ENCODE measurements at places on chromosomes 1 and 21. TPM values are rescaled to one million over a fixed set of nuclear protein-coding genes. Genes with fewer than 3 reads are reported as not detected.

GRCh38 chr21:38721958-38722357, 83.8 kb upstream of the ETS2 start:
- H3K27me3 ChIP-seq = peaks cover 9% of the 10 kb centered on the region
- no peak overlapping the region for H3K27ac ChIP-seq
- H3K4me1 ChIP-seq = no peaks in the 10 kb centered on the region

DNA sequence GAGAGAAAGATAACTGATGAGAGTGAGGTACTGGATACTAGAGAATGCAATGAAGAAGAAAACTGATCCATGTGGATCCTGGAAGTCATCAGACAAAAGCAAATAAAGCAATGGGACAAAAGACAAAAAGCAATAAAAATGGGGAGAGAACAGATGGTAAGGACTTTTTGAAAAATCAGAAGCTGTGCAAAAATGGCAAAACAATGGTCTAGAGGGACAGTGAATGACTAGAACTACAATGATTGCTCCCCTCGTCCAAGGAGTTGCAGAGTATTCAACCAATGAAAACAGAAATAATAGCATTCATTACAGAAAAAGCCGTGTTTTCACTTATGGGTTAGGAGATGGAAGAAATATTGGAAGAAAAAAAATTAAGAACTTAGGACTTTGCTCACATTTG, 18.5 kb downstream of the LUZP1 start:
- H3K27me3 ChIP-seq = no peaks in the 10 kb centered on the region
- H3K36me3 ChIP-seq = peaks cover 8% of the 10 kb centered on the region
- H3K4me3 ChIP-seq = no peak overlapping the region
- no peak overlapping the region for H3K27ac ChIP-seq
- DNase-seq = no peak

- no peak overlapping the region for H3K4me3 ChIP-seq
- H3K36me3 ChIP-seq = no peaks in the 10 kb centered on the region
- no peak overlapping the region for H3K27ac ChIP-seq
- no peaks in the 10 kb centered on the region for H3K4me1 ChIP-seq
- peaks cover 24% of the 10 kb centered on the region for H3K27me3 ChIP-seq
- no peak for DNase-seq
These were observed 23.8 kb downstream of the PLA2G2A start for GRCh38 chr1:19955534-19956170.

GRCh38 chr1:200733907-200734306, 4.8 kb upstream of the CAMSAP2 start:
- DNase-seq = peak; percentile 52
- peaks cover 16% of the 10 kb centered on the region for H3K27me3 ChIP-seq
- no peak overlapping the region for H3K4me3 ChIP-seq
- peaks cover 2% of the 10 kb centered on the region for H3K36me3 ChIP-seq
- peaks cover 15% of the 10 kb centered on the region for H3K4me1 ChIP-seq

DNA sequence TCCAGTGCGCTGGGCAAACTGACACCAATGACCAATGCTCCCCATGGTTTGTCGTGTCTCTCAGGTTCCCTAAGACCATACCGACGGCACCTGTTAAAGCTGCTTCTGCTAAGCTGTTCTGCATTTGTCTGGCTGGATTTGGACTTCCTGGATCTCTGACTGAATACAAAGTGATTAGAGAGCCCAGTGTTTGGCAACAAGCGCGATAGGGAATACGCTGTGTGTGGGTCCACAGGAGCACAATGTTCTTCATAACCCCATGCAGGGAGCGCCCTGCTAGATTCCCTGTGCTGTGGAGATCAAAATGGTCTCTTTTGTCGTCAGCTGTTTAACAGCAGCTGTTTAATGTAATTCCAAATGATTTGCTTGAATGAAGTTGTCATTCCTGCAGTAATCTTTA, 26.0 kb upstream of the ESRRG start:
- no peak overlapping the region for H3K27ac ChIP-seq
- no peak overlapping the region for H3K4me3 ChIP-seq

- H3K36me3 ChIP-seq = no peaks in the 10 kb centered on the region
- H3K27me3 ChIP-seq = no peaks in the 10 kb centered on the region
- peaks cover 17% of the 10 kb centered on the region for H3K4me1 ChIP-seq
These were observed 16.0 kb downstream of the OR2T11 start for GRCh38 chr1:248618878-248619277.

DNA sequence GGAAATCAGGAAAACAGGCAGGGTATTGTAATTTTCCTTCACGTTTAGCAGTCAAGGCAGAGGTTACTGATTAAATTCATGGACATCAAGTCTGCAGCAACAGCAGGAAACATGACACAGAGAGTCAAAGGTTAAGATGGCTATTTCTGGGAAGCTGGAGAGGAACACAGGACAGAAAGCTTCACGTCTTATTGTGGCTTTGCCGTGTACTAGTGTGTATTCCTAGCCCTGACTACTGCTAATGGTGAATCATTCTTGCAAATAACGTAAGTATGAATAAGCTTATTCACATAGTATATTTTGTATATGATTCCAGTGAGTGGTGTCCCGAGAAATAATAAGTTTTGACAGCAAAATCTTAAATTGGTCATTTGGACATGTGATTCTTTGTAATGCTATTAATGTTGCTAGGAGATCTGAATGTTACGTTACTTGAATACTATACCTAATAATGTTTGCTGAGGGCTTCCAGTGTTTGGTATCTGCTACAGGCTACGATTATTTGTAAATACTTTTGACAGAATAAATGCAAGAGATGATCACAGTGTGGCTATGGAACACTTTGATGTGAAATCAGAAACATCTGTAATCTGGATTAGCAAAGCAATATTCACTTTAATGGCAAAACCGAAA, 77.4 kb downstream of the DISP1 start:
- H3K36me3 ChIP-seq = no peaks in the 10 kb centered on the region
- no peak overlapping the region for H3K4me3 ChIP-seq
- no peak overlapping the region for H3K27ac ChIP-seq
- H3K4me1 ChIP-seq = peaks cover 9% of the 10 kb centered on the region
- DNase-seq = no peak

DNA sequence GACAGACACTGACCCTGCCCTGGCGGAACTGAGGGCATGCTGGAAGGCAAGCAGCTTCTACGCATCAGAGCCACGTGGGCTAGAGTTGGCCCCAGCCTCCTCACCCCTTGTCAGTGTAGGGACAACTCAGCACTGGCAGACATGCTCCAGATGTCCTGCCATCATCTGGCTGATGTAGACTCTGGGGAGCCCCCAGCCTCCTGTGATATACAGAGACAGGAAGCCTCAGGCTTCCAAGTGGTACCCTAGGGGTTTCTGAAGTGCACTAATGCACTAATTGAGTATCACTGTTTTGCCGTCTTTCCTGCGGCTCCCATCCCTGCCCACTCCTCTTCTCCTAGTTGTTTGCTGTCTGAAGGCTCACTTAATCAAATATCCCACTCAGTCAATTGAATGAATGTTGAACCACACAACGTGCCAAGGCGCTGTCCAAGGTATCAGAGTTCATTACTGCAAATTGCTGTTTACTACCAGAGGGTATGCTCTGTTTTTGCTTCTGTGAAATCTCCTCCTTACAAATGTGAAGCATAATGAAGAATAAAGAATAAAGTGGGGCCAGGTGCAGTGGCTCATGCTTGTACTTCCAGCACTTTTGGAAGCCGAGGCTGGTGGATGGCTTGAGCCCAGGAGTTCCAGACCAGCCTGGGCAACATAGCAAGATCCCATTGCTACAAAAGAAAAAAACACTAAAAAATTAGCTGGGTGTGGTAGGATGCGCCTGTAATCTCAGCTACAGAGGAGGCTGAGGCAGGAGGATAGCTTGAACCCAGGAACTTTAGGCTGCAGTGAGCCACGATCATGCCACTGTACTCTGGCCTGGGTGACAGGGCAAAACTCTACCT, 76.4 kb upstream of the ZBTB18 start:
- no peak overlapping the region for H3K4me3 ChIP-seq
- H3K27ac ChIP-seq = no peak overlapping the region
- H3K36me3 ChIP-seq = no peaks in the 10 kb centered on the region
- DNase-seq = no peak

DNA sequence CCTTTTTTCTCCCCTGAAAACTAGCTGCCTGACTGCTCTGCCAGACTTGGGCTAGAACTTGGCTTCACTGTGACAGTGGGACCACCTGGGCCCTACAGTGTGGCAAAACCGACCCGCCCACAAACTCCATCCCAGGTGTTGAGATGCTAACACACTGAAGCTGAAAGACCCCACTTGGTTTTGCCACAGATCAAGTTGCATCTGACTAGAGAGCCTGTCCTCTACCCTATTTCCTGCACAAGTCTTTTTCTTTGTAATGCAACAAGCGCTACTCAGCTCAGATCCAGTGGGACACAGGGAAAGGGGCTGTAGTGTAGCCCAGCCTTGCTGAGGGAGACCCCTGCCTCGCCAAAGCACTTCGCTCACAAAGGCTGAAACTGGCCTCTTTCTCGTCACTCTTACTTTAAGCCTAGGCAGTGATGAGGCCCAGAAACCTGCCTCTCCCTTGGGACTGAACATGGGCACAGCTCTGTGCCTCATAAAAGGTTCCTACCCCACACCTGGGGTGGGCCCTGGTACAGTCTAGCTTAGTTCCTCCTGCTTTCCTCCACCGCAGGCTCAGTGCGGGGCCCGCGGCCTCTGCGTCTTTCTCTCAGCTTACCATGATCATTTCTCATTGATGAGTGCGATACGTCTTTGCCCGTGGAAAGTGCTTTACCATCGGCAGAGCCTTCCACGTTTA, 9.7 kb downstream of the ALPL start:
- no peaks in the 10 kb centered on the region for H3K36me3 ChIP-seq
- peaks cover 5% of the 10 kb centered on the region for H3K27me3 ChIP-seq
- DNase-seq = no peak
- no peak overlapping the region for H3K4me3 ChIP-seq
- no peak overlapping the region for H3K27ac ChIP-seq

GRCh38 chr1:185315445-185316071, 1.5 kb downstream of the IVNS1ABP start:
- H3K27ac ChIP-seq = peak overlapping the region; percentile 95
- DNase-seq = peak; percentile 73
- peaks cover 51% of the 10 kb centered on the region for H3K4me1 ChIP-seq
- peak overlapping the region; percentile 95 for H3K4me3 ChIP-seq
- peaks cover 41% of the 10 kb centered on the region for H3K36me3 ChIP-seq

DNA sequence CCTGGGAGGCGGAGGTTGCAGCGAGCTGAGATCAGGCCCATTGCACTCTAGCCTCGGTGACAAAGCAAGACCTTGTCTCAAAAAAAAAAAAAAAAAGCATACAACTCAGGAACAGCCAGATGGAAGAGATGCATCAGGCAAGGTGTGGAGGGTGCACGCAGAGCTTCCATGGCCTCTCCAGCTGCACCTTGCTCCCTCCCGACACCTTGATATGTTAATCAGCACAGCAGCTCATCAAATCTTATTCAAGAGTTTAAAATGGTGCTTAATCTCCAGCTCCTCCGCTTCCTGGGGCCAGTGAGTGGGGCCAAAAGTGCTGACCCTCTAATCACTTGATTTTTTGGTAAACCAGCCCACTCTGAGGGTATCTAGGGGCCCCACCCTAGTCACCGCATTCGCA, 29.3 kb upstream of the FAM89A start:
- peaks cover 13% of the 10 kb centered on the region for H3K27me3 ChIP-seq
- no peaks in the 10 kb centered on the region for H3K36me3 ChIP-seq
- H3K27ac ChIP-seq = no peak overlapping the region
- H3K4me1 ChIP-seq = no peaks in the 10 kb centered on the region

- no peak overlapping the region for H3K27ac ChIP-seq
- no peaks in the 10 kb centered on the region for H3K4me1 ChIP-seq
- DNase-seq = no peak
These were observed 267.2 kb downstream of the ZNF648 start for GRCh38 chr1:181794332-181794731.

DNA sequence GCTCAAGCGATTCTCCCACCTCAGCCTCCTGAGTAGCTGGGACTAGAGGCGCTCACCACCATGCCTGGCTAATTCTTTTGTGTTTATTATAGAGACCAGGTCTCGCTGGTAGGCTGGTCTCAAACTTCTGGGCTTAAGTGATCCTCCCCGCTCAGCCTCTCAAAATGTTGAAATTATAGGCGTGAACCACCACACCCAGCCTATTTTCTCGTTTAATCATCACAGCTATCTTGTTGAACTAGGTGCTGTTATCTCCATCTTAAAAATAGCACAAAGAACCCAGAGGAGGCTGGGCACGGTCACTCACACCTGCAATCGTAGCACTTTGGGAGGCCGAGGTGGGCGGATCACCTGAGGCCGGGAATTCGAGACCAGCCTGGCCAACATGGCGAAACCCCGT, 28.1 kb downstream of the COL16A1 start:
- no peak for DNase-seq
- peaks cover 9% of the 10 kb centered on the region for H3K27me3 ChIP-seq
- no peak overlapping the region for H3K27ac ChIP-seq
- H3K36me3 ChIP-seq = no peaks in the 10 kb centered on the region
- no peak overlapping the region for H3K4me3 ChIP-seq

- no peaks in the 10 kb centered on the region for H3K4me1 ChIP-seq
- no peak for DNase-seq
- H3K27ac ChIP-seq = no peak overlapping the region
- H3K36me3 ChIP-seq = no peaks in the 10 kb centered on the region
- no peak overlapping the region for H3K4me3 ChIP-seq
These were observed 25.3 kb upstream of the TMCO1 start for GRCh38 chr1:165793951-165794350.

GRCh38 chr1:25206201-25206600, 26.1 kb downstream of the SYF2 start:
- H3K27ac ChIP-seq = no peak overlapping the region
- no peaks in the 10 kb centered on the region for H3K4me1 ChIP-seq
- no peak overlapping the region for H3K4me3 ChIP-seq

DNA sequence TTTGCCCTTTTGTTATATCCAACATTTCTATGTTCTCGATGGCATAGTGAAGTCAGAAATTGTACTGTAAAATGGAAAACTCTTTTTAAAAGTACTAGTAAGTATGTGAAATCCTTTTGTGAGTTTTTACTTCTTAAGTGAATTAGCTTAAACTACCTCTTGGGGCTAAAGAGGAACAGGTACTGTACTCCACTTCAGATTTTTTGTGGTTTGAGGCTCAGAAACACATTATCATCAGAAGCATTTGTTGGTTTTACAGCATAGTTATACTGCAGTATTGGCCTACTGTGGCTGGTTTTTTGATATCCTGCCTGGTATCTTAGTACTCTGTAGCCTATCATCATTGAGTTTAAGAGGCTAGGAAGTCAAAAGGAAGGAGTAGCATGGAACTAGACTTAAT, 117.2 kb downstream of the NRDC start:
- H3K27me3 ChIP-seq = no peaks in the 10 kb centered on the region
- H3K4me3 ChIP-seq = no peak overlapping the region
- peaks cover 13% of the 10 kb centered on the region for H3K36me3 ChIP-seq
- H3K4me1 ChIP-seq = peaks cover 8% of the 10 kb centered on the region

The SH2D1B gene
- total RNA-seq = not detected

The PTPN7 gene
- 475 TPM for total RNA-seq

The MCOLN2 gene
- 92.3 TPM for total RNA-seq

The ADCY10 gene
- total RNA-seq = 0.19 TPM

The TRNP1 gene
- total RNA-seq = 1.3 TPM
